ENCODE measurements at places on chromosomes 7 and 10.

DNA sequence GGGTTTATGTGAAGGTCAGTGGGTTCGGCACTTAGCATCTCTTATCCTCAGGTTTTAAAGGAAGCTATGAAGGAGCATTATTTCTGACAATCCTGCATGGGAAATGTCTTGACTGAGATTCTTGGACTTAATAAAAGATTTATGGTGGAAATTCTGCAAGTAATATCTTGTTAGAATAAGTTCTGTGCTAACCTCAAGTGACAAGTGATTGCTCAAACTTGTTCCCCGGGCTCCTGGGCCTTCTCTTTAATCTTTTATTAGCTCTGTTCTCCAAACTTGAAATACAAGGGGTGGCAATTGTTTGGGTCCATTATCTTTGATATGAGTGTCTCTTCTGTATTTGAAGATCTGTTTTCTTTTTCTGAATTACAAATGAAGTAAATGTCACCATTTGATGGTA lies 140.6 kb upstream of the CTBP2 start:
- no peak for DNase-seq

GRCh38 chr10:70782086-70782745 lies 3.0 kb downstream of the TBATA start:
- DNase-seq, result no peak

- no peak for DNase-seq
Measured at GRCh38 chr7:159246702-159247480, 102.2 kb upstream of the VIPR2 start.

- DNase-seq, result no peak
Measured at GRCh38 chr10:104574427-104574826, 66.7 kb upstream of the SORCS3 start.

DNA sequence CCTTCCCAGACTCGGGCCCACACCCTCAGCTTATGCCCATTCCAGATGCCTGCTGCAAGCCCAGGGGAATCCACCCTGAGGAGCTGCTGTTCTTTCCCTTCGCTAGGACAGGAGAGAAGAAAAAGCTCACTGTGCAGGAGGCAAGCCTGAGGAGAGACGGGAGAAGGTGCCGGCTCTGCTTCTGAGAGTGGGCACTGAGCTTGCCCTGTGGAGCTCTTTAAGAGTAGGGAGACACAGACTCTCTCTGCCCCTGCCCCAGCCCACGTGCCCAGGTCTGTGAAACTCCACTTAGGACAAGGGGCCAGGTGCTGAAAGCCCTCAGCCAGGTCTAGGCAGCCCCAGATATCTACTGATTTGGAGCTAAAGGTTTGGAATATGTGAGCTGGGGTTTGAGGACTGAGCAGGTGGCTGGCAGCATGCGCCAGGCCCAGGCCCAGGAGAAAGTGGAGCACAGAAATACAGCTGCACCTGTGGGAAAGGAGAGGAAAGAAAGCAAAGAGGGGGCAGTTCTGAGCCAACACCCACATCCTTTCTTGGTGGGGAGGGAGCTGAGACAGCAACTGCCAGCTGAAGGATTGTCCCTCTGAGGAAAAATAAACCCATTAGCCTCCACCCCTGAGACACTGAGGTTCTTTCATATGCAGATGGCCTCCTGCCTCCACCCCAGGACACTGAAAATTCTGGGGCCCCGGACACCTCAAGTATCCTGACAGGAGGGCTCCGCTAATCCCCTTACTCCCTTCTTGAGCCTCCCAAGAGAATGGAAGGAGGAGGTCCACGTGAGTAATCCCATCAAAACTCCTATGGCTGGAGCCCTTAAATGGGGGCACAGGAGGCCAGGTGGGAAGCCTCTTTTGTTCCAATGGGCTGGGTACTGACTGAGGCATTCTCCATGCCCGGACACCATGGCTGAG lies 7.3 kb downstream of the POLL start:
- DNase-seq, result no peak

GRCh38 chr10:99775850-99776249 lies 6.6 kb upstream of the ABCC2 start:
- no peak for DNase-seq

DNA sequence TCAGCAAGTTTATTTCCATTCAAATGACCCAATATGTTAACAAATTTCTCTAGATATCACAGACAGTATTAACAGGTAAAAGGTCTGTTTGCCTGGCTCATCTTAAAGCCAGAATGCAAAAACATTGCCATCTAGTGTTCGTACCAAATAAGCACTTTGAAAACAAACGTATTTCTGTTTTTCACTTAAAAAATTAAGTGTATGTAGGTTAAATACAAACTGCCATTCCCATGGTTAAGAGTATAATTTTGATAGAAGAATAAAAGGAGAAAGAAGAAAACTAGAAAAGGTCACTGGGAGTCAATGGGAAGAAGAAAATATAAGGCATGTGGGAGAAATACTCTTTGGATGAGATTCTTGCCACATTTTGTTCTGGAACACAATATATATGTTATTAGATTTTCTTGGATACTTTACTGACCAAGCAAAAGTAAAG lies 51.0 kb downstream of the ORC5 start:
- DNase-seq, result peak; percentile 14

- no peak for DNase-seq
Measured at GRCh38 chr7:32577421-32577820, 82.1 kb downstream of the AVL9 start.

DNA sequence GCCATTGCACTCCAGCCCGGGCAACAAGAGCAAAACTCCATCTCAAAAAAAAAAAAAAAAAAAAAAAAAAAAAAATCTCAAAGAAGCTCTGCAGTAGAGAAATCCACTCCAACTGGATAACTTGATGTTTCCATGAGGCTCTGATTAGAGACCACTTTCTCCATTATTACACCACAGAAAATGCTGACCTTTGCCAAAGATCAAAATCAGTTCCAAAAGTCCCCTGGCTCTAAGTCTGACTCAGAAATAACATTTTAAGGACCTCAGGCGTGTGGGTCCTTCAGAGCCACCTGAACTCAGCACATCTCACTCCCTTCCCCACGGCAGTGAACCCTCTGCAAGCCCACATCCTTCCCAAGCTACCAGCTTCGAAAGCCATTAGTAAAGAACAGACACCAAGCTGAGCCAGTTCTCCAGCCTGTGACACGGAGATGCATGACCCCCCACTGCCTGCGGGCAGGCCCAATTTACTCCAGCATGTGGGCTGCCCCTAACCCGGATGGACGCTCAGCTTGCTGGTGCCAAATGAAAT lies 13.8 kb upstream of the TMEM120A start:
- no peak for DNase-seq

- no peak for DNase-seq
Measured at GRCh38 chr10:50373821-50374501, 122.6 kb upstream of the ASAH2 start.

DNA sequence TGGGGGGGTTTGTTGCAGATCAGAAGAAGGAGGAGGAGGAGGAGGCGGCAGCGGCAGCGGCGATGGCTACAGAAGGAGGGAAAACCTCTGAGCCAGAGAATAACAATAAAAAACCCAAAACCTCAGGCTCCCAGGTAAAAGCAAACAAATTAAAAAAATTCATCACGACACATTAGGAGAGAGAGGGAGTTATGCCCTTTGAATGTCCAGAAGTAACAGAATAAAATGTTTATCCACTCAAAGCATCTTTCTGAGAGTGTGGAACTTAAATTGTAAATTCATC lies 717 bp downstream of the SP4 start:
- no peak for DNase-seq

DNA sequence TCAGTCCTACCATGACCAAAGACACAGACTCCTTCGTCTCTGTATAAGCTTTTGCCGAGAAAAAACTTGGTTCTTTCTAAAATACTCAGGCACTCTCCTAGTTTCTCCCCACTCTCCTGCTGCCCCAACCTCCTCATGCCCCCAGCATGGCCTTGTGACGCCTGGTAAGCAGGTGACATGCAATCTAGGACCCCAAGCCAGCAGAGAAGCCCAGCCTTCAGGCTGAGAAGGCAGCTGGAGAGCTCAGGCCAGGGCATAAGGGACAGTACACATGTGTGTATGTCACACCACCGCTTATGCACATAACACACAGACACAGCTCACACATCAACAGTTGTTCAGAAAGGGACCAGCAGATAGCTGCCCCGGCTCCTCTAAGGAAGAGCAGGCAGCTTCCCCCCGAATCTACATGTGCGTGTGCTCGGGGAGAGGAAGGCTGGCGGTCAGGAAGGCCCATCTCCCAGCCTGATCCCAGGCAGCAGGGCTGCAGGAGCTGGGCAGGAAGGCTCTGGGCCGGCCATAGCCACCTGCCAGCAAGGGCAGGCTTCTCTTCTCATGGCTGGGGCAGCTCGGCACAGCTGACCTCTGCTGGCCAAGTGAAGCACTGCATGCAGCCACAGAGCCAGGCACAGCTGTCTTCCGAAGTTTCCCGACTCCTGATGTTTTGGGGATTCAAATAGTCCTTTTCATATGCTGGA lies 8.5 kb downstream of the DDX56 start:
- DNase-seq, result peak; percentile 78

DNA sequence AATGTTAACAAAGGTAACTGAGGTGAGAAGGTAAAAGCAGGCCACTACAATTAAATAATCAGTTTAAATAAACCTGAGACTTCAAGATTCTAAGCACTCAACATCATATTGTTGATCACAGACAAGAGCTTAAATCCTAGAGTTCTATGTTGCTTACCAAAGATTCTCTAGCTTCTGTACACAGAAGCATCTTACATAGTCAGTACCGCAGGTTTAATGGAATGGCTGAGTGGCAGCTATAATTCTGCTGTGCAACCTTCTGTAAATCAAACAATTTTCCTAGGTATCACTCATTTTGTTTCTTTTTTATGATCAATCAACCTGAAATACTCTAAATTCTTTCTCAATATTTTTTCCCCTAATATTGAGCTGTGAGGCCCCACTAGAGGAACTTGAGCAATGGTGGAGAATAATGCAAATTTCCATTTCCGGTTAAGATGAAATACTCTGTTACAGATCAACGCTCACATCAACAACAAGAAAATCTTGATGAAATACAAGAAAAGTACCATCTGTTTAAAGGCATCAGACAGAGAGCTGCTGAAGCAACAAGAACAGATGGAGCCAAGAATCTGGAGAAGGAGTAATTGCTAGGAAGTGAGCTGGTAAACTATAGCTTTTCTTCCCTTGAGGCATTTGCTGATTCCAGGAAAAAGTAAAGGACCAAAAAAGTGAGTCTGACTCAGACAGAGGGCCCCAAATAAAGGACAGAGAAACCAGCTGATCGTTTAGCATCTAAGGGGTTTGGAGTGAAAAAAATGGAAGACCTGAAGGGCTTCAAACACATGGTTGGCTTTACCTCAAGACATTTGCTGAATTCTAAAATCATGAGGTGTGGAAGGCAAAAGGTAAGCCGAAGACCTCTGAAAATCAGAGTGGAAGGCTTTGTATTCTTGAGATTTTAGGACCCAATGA lies 22.6 kb downstream of the PNPLA8 start:
- no peak for DNase-seq

DNA sequence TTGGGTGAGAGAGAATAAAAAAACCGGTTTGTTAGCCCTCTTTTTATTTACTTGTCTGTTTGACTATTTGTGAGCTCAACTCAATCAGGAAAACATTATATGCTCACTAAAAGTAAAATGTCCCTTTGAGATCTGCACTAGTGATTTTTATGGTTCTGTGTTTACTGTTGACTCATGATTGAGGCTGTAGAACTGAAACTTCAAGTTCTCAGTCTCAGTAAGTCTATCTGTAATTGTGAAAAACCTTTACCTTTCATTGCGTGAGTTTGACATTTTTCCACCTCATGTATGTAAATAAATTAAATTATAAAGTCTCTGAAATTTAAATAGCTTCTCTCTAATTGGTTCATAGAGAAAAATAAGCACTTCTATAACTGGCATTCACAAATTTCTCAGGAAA lies 17.0 kb upstream of the CASD1 start:
- DNase-seq, result no peak

DNA sequence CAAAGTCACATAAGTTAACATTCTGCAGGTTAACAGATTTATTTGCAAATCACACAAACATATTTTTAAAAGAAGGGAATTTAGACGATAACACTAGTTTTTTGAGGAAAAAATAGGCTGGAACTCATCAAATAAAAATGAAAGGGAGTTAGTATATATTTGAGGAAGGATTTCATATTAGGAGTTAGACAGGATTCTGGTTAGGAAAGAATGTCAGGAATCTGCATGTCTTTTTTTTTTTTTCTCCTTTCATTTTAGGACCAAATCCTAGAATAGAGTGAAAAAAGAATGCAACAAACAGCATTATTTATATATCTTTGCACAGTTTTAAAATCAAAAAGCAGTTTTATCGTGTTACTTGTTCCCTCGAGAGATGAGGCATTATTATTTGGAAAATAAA lies 8.9 kb upstream of the TRDMT1 start:
- DNase-seq, result no peak

- DNase-seq, result no peak
Measured at GRCh38 chr7:54846273-54846672, 87.3 kb upstream of the SEC61G start.

DNA sequence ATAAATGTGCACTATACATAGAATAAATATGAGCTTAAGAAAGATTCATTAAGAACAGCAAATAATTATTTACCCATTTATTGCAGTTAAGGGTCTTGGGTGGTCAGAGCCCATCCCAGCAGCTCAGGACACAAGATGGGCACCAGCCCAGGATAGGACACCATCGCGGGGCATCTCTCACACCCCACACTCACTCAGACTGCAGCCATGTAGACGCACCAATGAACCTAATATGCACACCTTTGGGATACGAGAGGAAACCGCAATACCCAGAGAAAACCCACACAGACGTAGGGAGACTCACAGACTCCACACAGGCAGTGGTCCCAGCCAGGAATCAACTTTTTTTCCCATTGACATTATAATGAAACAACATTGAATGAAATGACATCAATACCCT lies 36.0 kb downstream of the CARD11 start:
- DNase-seq, result no peak

DNA sequence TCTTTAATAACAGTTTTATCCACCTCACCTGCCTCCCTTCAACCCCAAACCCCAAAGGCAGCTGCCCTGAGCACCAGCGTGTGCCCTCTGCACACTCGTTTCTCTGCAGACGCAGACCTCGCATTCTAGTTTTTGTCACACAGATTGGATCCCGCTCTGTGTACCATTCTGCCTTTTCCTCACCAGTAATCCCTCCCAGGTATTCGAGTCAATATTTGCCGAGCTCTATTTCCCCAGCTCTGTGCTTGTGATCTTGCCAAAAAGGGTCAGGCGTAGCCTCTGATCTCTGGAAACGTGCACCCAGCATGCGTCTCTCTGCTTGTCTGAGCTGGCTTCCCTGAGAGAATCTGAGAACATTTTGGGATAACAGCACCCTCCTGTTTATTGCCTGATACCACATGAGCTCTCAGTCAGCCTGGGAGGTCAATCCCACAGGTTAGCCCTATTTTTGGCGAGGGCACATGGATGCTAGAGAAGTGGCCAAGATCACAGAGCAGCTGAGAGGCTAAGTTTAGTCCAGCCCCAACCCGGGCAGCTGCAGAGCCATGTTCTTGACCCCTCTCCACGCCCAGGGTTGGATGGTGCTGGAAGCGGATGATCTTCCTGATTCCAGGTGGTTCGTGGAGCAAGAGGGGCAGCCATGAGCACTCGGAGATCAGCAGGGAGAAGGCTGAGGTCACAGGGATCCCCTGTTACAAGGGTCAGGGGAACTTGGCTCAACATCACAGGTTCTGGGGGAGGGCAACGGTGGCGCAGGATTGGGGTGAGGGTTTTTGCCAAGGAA lies 29.1 kb downstream of the FOXL3 start:
- DNase-seq, result no peak

GRCh38 chr10:44828508-44829142 lies 82.5 kb upstream of the TMEM72 start:
- no peak for DNase-seq
